Right cardiac atrium (tissue), 5 donors: ENCODE measurements at places on chromosomes 4 and X.

- no peak for DNase-seq
Measured at GRCh38 chr4:125244848-125245450, 69.8 kb upstream of the FAT4 start.

- no peak for DNase-seq
Measured at GRCh38 chr4:2333916-2334644, 72.2 kb upstream of the MXD4 start.

DNA sequence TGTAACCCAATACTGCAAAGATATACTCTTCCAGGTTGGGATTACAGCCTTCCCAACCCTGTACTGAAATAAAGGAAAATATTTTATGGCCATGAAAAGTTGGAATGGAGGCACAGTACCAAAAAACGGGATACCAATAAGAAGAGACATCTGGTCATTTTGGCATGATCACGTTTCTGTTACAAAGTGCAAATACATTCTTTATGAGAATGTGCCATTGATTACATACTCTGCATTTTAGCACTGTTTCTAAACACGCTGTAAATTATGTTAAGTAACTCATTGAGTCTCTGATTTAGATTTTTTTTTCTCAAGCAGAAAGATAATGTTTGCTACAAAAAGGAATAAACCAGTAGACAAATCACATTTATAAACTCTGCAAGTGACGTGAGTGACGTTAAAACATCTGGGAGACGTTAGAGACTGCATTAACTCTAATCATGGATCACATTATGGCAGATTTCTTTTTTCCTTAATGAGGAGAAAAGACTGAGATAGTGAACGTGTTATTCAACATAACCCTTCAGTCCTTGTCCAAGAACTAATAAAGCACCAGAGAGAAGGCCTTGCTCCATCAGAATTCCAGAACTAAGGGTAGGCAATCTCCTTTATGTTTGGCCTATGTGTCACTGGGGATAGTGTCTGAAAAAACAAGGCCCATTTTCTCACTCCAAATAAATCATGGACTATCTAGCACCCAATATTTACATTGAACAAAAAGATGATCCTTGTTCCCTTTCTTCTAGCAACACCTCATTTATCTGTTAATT is 31.0 kb downstream of the UNC5C start:
- no peak for DNase-seq

DNA sequence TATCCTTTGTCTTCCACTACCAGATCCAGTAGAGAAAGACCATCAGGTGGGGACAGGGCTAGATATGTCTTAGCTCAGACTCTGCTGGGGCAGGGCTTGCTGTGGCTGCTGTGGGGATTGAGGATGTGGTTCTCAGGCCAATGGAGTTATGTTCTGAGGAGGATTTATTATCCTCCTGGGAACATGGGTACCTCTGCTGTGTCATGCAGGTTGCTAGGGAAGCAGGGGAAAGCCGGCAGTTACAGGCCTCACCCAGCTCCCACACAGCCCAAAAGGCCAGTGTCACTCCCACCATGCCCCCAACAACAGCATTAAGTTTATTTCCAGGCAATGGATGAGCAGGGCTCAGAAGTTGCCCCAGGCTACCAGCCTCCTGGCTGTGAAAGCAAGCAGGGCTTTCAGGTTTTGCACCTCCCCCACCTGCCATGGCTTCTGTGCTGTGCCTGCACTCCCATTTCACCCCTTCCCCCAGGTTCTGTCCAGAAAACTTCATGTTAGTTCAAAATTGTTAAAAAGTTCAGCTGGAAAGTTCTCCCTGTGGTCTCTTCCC is 879.9 kb downstream of the ARAP2 start:
- no peak for DNase-seq

DNA sequence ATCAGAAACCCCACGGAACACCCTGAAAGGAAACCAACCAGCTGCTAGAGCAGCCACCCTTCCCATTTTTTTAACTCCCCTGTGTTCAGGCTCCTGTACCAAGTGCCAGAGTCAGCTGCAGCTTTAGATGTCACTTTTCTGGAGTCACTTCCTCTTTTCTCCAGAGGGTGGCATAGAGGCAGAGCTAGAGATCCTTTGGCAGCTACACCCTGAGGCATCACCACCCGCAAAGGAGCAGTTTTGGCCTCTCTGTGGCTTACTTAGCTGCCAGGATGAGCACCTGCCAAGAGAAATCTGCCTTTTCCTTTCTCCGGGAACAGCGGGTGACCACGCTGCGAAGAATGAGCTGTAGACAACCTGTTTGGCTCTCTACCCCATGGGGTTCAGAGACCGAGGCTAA is 58.0 kb upstream of the CHRDL1 start:
- DNase-seq = no peak
